ENCODE measurements at places on chromosomes 6 and 20.
A peak's percentile ranks its signal among the peaks of the same experiment; 100 is the strongest.

DNA sequence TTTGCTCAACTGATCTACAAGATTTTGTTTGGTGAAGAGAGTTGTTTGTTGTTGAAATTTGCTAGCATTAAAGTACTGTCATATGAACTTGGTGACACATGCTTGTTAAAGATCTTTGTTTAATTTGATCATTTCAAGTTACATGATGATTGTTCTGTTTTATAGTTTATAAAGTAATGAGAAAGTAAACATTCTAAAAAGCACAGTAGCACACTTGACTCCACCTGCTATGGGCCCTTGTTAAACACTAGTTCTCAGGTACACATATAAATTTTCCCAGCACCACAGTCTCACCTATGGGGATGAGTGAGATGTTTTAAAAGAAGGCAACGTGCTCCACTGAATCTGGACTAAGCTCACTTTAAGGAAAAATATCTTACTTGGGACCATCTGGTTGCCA is 14.1 kb downstream of the MCHR2 start:
- DNase-seq, result no peak

DNA sequence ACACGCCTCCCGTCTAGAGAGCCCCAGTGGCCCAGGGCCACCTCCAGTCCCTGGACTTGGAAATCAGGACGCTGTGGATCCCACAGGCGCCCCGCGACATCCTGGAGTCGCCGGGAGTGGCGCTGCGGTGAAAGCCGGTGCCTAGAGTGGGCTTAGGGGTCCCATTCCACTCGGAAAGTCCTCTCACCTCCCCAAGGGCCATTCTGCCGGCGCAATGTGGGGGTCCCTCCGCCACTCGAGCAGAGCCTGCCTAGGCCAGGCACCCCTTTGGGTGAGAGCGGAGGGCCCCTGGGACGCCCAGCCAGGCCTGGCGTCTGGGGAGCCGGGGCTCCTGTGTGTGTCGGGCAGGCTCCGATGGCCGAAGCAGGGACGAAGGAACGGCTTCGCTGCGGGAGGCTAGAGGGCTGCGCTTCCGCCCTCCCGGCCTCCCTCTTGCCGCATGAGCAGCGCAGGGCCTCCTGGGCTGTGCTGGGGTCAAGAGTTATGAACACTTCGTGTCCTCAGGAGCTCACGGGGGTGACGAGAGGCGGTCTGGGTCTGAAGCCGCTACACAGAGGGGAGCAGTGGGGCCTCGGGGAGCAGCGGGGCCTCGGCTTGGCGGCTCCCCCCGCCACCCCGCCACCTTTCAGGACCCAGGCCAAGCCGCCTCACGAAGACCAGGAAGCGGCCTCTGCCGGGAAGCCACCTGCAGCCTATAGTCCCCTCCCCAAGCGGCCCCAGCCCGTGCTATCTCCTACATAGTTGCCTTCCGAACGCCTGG is 13.6 kb downstream of the POU3F2 start:
- no peak for DNase-seq

DNA sequence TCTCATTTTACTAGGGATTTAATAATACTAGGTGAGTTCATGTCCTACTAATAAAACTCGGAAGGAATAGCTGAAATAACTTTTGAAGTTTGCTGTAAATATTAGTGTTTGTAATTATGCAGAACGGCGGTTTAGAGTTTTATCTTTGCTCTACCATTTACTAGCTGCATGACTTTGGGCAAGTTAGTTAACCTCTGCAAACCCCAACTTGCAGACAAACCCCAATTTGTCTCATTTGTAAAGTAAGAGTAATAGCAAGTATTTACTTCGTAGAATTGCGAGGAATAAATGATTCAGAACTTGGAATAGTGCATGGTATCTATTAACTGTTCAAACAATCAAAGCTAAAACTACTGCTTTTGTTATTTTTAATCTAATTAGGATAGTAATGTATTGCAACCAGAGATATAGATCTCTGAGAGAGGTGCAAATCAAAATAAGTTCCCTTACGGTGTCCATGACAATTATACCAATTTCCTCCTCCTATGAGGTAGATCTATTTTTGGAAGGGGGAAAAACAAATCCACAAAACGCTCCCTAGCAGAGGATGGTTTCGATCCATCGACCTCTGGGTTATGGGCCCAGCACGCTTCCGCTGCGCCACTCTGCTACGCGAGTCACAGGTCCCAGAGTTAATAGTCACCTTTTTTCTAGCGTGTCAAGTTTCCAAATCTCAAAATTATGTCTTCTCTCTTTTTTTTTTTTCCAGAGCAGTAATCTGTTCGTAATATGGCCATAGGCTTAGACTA is 35.1 kb upstream of the BTN3A2 start:
- DNase-seq, result peak; percentile 42

- DNase-seq, result no peak
These were observed 47.1 kb downstream of the HNF4A start for GRCh38 chr20:44402391-44403193.

GRCh38 chr6:53382421-53382820 is 33.7 kb upstream of the ELOVL5 start:
- DNase-seq, result no peak

DNA sequence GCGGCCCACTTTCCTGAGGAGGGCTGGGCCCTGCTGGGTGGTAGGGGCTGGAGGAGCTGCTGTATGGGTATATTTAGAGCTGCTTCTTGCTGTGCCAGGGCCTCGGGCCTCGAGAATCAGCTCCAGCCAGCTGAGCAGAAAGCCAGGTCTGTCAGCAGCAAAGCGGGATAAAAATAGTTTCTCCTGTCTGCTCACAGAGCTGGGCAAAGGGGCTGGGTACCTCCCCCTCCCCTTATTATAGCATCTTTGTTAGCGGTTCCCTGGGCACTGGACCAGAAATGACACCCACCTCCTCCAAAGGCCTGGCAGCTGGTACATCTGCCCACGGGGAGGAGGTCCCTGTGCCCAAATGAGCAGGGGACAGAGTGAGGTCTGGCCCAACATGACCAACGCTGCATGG is 6.0 kb downstream of the SCRT2 start:
- DNase-seq, result no peak

All from activated CD4-positive, alpha-beta T cell treated with anti-CD3 and anti-CD28 coated beads, Interleukin-2, amount 50 U/mL, for 4 hours (primary cell).